ENCODE measurements at places on chromosomes 3 and 15.
A peak's percentile ranks its signal among the peaks of the same experiment; 100 is the strongest.

DNA sequence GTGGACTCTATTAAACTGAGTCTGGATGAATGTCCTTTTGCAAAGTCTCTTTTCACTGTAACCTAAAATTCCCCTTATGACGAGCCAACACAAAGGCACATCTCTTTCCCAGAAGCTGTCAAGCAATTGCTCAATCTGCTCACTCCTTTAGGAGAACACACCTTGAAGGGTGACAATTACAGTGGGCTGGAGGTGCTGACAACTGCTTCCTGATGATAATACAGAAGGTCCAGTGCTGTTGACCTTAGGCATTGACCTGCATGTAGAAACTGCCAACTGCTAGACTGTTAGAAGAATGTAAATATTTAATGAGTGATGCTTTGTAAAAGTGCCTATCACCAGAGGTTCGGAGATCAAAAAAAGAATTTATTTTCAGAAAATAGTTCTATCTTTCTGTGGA is 757.7 kb downstream of the GRM7 start:
- DNase-seq, result no peak

DNA sequence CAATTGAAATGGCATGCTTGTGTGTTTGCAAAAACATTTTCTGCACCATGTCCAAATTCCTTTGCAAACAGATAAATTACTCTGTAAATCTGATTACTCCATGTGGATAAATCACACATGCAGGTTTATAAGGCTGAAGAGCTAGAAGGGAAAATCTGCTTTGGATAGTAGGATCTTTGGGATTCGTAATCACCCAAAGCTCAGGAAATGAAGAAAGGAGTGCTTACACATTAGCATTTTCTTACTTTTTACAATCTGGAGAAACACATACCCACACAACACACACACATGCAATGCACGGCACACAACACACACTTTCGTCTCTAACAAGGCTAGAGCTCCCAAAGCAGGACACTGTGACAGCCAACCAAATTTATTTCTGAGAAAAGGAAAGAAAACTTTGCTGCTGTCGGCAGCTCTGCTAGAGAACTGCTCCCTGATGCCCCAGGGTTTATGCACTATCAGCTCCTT is 2.1 kb downstream of the LSAMP start:
- peak; percentile 54 for DNase-seq

DNA sequence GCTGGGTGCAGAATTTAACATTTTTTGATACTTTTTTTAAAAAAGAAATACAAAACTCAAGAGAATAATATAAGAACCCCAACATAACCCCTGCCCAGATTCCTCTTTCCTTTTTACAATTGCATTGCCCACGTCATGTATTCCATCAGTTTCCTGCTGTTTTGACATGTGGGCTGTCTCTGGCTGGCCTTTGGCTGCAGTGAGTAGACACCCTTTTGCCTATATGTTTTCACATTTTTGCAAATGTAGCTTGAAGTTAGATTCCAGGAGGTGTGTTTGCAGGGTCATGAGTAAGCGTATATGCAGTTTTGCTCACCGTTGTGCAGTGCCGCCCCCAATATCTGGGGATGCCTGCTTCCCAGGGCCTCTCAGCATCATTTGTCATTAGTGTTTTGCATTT is 28.0 kb upstream of the ATP10A start:
- DNase-seq, result no peak

DNA sequence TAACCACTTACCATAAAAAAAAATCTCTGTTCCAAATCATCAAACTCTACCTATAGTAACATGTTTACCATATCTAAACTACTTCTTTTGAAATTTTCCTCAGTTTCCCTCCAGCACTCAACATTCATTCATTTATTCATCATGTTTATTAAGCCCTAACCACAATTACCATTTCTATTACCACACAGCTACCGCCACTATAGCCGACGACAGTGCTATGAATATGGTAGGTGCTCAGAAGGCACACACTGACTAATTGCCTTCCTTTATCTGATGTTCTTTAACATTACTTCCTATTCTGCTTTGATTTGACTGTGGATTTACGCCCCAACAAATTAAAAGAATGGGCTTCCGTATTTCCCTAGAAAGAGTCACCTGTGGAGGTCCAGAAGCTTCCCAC is 43.9 kb downstream of the GUCA1C start:
- no peak for DNase-seq

DNA sequence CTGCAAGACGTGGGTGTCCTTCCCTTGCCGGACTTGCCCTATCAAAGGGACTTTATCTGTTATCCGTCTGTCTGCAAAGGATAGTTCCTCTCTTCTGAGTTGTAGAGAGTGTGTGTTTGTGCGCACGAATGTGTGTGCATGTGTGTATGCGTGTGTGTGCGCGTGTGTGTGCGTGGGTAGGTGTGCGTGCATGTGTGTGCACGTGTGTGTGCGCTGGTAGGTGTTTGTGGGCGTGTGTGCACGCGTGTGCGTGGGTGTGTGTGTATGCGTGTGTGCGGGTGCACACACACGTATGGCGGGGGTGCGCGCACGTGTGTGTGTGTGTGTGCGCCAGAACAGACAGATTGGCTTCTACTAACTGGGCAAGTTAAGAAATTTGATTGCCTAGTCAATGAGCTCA is 4.1 kb upstream of the BMF start:
- no peak for DNase-seq

- DNase-seq, result no peak
Observed at GRCh38 chr3:171895900-171896299, 52.8 kb downstream of the TMEM212 start.

DNA sequence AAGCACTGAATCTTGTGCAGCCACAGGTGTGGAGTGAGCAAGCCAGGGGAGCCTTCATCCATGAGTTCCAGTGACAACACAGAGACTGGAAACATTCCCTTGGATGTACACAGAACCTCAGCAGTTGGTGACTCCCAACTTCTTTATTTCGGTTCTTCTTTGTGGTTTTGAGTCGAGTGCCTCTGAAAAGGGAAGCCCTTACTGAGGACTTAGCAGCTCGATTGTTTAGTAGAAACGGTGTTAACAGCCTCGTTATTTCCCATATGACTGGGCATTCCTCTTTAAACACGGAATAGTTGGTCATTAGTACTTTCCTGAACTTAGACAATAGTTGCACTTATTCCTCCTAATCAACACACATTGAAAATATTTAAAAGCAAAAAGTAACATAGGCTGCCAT is 7.7 kb downstream of the SLCO3A1 start:
- no peak for DNase-seq
